ENCODE measurements at places on chromosomes 3 and 15.

DNA sequence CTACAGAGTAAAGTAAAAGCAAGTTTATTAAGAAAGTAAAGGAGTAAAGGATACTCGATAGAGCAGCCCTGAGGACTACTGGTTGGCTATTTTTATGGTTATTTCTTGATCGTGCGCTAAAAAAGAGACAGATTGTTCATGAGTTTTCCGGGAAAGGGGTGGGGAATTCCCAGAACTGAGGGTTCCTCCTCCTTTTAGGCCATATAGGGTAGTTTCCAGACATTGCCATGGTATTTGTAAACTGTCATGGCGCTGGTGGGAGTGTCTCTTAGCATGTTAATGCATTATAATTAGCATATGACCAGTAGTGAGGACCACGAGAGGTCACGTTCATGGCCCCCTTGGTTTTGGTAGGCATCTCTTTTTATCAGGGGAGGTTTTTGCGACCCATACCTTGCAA, 213.1 kb downstream of the OSBPL10 start:
- DNase-seq: no peak

- DNase-seq: no peak
Measured at GRCh38 chr3:10883478-10884234, 67.6 kb downstream of the SLC6A11 start.

GRCh38 chr3:63877737-63878393, 14.2 kb downstream of the ATXN7 start:
- DNase-seq: no peak

GRCh38 chr15:35963326-35963725, 417.4 kb upstream of the DPH6 start:
- DNase-seq: no peak

Measured in HL-60 (cell line).